GM23338 (cell line): ENCODE measurements at places on chromosomes 11 and 22.

DNA sequence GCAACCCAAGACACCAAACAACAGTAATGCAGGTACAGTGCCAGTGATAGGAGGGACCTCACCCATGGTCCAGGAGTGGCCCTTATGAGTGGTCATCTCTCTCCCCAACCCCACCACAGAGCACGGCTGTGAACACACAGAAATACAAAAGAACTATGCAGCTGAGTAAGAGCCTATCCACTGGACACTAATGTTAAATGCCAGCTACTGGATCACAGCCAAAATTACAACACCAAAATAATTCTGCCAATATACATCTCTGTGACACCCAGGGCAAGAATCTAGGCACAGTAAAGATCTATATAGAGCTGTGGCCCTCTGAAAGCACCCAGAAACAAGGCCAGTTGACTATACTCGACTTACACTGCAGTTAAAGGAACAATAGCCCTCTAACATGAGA lies 22.8 kb upstream of the GPR83 start:
- no peak for DNase-seq
- peaks cover 8% of the 10 kb centered on the region; the same call in 1 of the 2 replicates for H3K4me1 ChIP-seq
- no peak overlapping the region for H3K27ac ChIP-seq
- H3K27me3 ChIP-seq = no peaks in the 10 kb centered on the region
- no peak overlapping the region for H3K4me3 ChIP-seq

DNA sequence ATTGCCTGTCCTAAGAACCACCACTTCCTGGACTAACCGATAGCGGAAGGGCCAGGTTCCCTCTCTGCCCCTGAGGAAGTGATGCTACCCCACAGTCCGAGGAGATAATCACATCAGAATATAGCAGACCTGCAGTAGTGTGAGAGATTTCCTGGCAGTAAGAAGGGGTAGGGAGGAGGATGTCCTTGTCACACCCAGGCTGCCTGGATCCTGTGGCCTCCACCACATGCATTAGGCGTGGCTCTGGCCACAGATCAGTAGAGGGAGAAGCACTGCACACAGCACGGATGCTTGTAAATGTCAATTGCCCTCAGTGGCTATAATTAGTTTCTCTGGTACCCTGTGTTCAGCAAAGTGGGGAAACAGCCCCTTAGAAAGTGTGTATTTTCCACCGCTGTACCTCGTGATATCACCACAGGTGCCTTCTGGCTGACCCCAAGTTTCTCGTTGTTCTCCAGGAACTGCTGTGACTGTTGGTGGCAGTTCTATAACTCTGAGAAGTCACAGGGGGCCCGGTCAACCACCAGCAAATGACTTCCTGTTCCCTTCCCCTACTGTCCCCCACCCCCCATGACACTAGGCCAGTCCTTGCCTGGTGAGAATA lies 61.8 kb downstream of the UBASH3B start:
- no peak for DNase-seq
- H3K27me3 ChIP-seq = no peaks in the 10 kb centered on the region

DNA sequence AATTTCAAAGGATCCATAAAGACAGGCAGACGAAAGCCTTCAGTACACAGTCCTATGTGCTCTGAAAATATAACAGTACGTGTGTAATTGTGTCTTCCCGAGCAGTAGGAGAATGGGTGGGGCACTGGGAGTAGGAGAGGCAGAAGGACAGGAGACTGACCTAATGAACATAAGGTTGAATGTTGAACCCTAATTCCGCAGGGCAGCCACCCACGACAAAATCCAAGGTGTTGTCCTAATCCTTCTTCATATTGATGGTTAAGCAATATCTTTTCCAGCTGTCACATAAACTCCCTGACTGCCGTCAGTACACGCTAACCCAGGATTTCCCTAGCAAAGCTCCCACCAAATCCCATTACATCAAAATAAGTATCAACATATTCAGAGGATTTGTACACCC lies 34.5 kb downstream of the SPATA19 start:
- H3K27ac ChIP-seq = no peak overlapping the region
- H3K4me1 ChIP-seq = peaks cover 38% of the 10 kb centered on the region
- H3K36me3 ChIP-seq = no peaks in the 10 kb centered on the region
- no peak overlapping the region for H3K4me3 ChIP-seq
- H3K27me3 ChIP-seq = no peaks in the 10 kb centered on the region

DNA sequence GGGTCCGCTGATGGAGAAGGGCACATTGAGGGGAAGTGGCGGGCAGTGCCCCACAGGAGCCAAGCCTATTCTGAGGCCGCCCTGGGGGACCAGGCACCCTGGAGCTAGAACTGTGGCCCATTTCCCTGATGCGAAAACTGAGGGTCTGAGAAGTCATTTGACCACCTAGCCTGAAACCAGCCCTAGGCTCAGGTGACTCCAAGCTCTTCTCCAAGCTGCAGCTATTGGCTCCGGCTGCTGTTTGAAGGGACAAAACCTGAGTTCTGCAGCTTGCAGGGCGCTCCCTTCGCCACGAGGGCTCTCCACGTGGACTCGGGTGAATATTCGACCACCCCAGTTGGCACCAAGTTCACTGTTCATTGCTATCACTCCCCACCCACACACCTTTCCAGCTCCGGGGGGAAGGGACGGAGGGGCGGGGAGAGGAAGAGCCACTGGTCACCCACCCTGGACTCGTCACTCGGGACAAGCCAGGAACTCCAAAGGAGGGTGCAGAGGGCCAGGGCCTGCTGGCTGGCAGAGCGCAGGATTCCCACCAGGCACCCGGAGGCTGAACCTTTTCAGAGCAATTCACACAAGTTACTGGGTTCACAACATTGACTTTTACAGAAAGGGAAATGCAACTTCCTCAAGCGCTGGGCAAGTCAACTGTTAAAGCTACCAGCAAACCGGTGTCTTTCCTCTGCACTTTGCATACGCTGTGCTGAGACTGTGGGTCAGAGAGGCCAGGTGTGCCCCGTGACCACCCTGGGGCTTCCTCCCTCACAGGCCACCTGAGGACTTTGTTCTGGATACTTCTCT lies 1.1 kb upstream of the RAC2 start:
- no peaks in the 10 kb centered on the region for H3K27me3 ChIP-seq
- H3K4me1 ChIP-seq = peaks cover 7% of the 10 kb centered on the region; the same call in 1 of the 2 replicates
- H3K36me3 ChIP-seq = no peaks in the 10 kb centered on the region
- DNase-seq = no peak
- H3K4me3 ChIP-seq = no peak overlapping the region
- no peak overlapping the region for H3K27ac ChIP-seq

GRCh38 chr11:126140201-126140925 lies 71.1 kb downstream of the RPUSD4 start:
- peaks cover 20% of the 10 kb centered on the region for H3K4me1 ChIP-seq
- H3K4me3 ChIP-seq = peak overlapping the region; percentile 9; the same call in 1 of the 2 replicates
- H3K36me3 ChIP-seq = no peaks in the 10 kb centered on the region
- no peaks in the 10 kb centered on the region for H3K27me3 ChIP-seq
- no peak for DNase-seq

GRCh38 chr11:132293586-132293985 lies 923.2 kb downstream of the NTM start:
- no peak overlapping the region for H3K27ac ChIP-seq
- DNase-seq = no peak
- no peak overlapping the region for H3K4me3 ChIP-seq
- no peaks in the 10 kb centered on the region for H3K36me3 ChIP-seq
- H3K27me3 ChIP-seq = no peaks in the 10 kb centered on the region

DNA sequence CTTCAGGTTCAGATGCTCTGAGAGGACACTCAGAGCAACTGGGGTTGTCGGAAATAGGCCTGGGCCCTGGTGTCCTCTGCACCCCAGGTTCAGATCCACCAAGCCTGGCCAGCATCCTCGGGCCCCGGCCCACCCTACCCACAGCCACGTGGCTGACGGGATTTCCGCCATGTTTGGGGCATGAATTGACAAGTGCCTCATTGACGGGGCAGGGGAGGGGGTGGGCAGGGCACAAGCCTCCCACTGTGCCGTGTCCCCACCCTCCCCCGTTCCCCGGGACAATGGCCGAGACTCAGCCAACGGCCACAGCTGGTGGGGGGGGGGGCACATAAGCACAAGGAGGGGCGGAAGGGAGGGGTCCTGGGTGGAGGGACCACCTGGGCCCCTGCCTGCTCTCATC lies 8.5 kb downstream of the MYRF start:
- H3K27ac ChIP-seq = no peak overlapping the region
- DNase-seq = no peak
- H3K36me3 ChIP-seq = no peaks in the 10 kb centered on the region
- H3K4me3 ChIP-seq = no peak overlapping the region
- peaks cover 26% of the 10 kb centered on the region; the same call in 1 of the 2 replicates for H3K4me1 ChIP-seq

GRCh38 chr22:20319041-20319744 lies 667 bp downstream of the DGCR6L start:
- peak overlapping the region; percentile 93 for H3K4me3 ChIP-seq
- peak; percentile 65 for DNase-seq
- no peaks in the 10 kb centered on the region for H3K36me3 ChIP-seq
- H3K27ac ChIP-seq = no peak overlapping the region
- H3K27me3 ChIP-seq = no peaks in the 10 kb centered on the region

- H3K36me3 ChIP-seq = peaks cover 29% of the 10 kb centered on the region
- H3K4me3 ChIP-seq = no peak overlapping the region
- H3K27ac ChIP-seq = no peak overlapping the region
- H3K4me1 ChIP-seq = no peaks in the 10 kb centered on the region
- no peak for DNase-seq
These were observed 42.2 kb downstream of the NAT10 start for GRCh38 chr11:34147581-34147980.

GRCh38 chr11:452916-453527 lies 2.9 kb downstream of the PTDSS2 start:
- no peak overlapping the region for H3K4me3 ChIP-seq
- no peak for DNase-seq
- no peaks in the 10 kb centered on the region; the same call in 1 of the 2 replicates for H3K36me3 ChIP-seq
- H3K4me1 ChIP-seq = peaks cover 35% of the 10 kb centered on the region

- H3K27ac ChIP-seq = no peak overlapping the region
- no peaks in the 10 kb centered on the region for H3K36me3 ChIP-seq
- no peaks in the 10 kb centered on the region; the same call in 1 of the 2 replicates for H3K4me1 ChIP-seq
- no peak for DNase-seq
- no peak overlapping the region for H3K4me3 ChIP-seq
These were observed 314.5 kb upstream of the ANO3 start for GRCh38 chr11:26017322-26017860.

DNA sequence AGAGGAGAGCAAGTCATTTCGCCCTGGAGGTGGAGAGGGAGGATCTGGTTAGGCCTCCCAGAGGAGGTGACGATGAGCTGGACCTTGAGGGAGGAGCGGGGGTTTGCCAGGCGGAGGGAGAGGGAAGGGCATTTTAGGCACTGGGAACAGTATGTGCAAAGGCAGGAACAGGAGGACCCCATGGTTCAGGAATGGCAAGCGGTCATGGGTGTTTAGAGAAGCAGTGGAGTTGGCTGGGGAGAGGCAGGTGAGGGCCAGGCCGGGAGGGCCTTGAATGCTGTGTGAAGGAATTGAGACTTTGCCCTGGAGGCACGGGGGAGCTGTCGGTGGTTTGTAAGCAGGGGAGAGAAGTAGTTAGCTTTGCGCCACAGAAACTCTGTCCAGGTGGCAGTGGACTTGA lies 10.3 kb downstream of the PRDM11 start:
- H3K27me3 ChIP-seq = no peaks in the 10 kb centered on the region
- no peaks in the 10 kb centered on the region for H3K36me3 ChIP-seq
- H3K27ac ChIP-seq = no peak overlapping the region

DNA sequence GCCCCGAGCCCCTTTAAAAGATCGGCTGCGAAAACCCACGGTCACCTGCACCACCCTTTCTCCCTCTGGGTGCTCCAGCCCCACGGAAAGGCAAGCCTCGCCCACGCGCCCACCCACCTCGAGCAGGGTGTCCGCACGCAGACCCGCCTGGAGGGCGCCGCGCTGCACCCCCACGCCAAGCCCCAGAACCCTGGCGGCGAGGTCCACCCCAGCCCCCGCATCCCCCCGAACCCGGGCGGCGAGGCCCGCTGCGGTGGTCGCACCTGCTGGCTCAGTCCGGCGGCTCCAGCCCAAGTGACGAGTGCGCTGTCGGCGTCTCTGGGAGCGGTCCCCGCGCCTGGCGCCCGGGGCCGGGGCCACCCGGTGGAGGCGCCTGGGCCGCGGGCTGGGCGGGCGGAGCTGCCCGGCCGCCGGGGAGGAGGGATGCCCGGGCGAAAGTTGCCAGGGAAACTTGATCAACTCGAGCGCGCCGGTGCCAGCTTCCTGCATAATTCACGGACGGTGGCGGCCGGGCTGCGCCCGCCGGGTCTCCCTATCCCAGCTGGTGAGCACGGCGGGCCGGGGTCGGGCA lies 1.1 kb downstream of the SHANK2 start:
- H3K27ac ChIP-seq = no peak overlapping the region
- no peaks in the 10 kb centered on the region for H3K36me3 ChIP-seq
- H3K4me1 ChIP-seq = peaks cover 67% of the 10 kb centered on the region
- peak; percentile 46 for DNase-seq
- H3K4me3 ChIP-seq = peak overlapping the region; percentile 92

DNA sequence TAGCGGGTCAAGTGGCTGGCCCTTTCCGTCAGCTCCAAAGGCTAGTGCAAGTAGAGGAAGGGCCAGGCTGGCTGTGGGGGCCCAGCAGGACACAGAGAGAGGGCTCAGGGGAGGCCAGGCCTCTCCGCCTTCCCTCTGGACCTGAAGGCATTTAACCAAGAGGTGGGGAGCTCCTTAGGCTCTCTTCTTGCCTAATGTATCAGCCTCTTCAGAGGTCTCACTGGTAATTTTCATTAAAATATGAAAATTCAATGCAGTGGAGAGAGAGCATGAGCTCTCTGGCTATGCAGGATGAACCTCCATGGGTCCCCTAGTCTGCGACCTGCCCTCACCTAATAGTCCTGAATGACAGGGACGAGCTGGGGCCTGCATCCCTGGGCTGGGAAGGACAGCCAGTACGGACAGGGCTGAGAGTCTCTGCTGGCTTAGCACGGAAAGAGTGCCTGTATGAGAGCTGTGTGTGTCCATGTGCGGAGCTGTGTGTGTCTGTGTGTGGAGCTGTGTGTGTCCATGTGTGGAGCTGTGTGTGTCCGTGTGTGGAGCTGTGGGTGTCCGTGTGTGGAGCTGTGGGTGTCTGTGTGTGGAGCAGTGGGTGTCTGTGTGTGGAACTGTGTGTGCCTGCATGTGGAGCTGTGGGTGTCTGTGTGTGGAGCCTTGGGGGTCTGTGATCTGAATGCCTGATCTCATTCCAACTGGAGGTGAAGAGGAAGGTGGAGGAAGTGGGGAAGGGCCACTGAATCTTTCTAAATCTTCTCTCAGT lies 2.4 kb downstream of the ALX4 start:
- DNase-seq = no peak
- H3K4me1 ChIP-seq = peaks cover 45% of the 10 kb centered on the region
- no peak overlapping the region for H3K27ac ChIP-seq
- H3K36me3 ChIP-seq = no peaks in the 10 kb centered on the region
- H3K4me3 ChIP-seq = no peak overlapping the region

- peak overlapping the region; percentile 86 for H3K4me3 ChIP-seq
- H3K27ac ChIP-seq = no peak overlapping the region
- no peaks in the 10 kb centered on the region for H3K36me3 ChIP-seq
These were observed 5.2 kb upstream of the GCAT start for GRCh38 chr22:37802310-37803194.

GRCh38 chr11:131612533-131612932 lies 242.1 kb downstream of the NTM start:
- no peak overlapping the region for H3K27ac ChIP-seq
- no peaks in the 10 kb centered on the region for H3K36me3 ChIP-seq
- H3K4me1 ChIP-seq = 0 out of 2 replicates have a peak, but pooled peaks cover 6% of the 10 kb centered on the region
- H3K27me3 ChIP-seq = no peaks in the 10 kb centered on the region
- H3K4me3 ChIP-seq = no peak overlapping the region
- DNase-seq = no peak

- no peak for DNase-seq
- H3K27me3 ChIP-seq = no peaks in the 10 kb centered on the region
- no peaks in the 10 kb centered on the region for H3K36me3 ChIP-seq
- H3K4me3 ChIP-seq = no peak overlapping the region
- H3K4me1 ChIP-seq = peaks cover 20% of the 10 kb centered on the region
- H3K27ac ChIP-seq = no peak overlapping the region; the same call in 1 of the 2 replicates
These were observed 43.4 kb upstream of the NNMT start for GRCh38 chr11:114252767-114253166.
